ENCODE measurements at places on chromosomes 13 and 19.

- DNase-seq: no peak
Measured at GRCh38 chr19:5503598-5503997, 48.4 kb downstream of the ZNRF4 start.

GRCh38 chr19:2609389-2610116 lies 92.9 kb downstream of the GNG7 start:
- DNase-seq: no peak

- DNase-seq: peak; percentile 59
Measured at GRCh38 chr13:35471706-35472322, 4.7 kb downstream of the MAB21L1 start.

GRCh38 chr13:111954661-111955411 lies 112.1 kb upstream of the SOX1 start:
- DNase-seq: peak; percentile 32

DNA sequence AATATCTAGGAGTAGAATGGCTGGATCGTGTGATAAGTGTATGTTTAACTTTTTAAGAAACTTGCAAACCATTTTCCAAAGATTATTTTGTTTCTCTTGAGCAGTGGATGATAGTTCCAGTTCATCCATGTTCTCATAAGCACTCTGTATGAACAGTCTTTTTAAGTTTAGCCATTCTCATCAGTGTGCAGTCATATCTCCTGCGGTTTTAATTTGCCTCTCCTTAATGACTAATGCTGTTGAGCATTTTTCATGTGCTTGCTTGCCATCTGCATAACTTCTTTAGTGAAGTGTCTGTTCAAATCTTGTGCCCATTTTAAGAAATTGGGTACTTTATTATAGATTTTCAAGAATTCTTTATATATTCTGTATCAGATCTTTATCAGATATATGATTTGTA lies 58.6 kb downstream of the WASF3 start:
- no peak for DNase-seq

- DNase-seq: no peak
Measured at GRCh38 chr19:29606420-29606747, 301 bp downstream of the POP4 start.

DNA sequence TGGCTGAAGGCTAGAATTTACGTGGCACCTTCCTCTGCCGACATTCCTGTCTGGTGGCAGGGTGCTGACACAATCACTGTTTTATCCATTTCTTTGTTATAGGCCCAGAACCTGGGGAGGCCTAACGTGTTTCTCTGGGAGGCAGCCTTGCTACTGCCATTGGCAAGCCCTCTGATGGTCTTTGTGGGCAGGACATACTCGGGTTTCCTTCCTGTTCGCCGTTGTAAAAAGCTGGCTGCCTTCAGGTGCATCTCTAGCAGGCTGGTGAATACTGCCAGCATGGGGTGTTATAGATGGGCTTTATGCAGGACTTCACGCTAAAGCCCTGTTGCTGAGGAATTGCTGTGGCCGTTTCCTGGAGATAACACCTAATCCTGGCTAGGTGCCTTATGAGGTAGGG lies 28.1 kb downstream of the B3GLCT start:
- no peak for DNase-seq

GRCh38 chr13:30362869-30363268 lies 55.5 kb upstream of the KATNAL1 start:
- DNase-seq: no peak

DNA sequence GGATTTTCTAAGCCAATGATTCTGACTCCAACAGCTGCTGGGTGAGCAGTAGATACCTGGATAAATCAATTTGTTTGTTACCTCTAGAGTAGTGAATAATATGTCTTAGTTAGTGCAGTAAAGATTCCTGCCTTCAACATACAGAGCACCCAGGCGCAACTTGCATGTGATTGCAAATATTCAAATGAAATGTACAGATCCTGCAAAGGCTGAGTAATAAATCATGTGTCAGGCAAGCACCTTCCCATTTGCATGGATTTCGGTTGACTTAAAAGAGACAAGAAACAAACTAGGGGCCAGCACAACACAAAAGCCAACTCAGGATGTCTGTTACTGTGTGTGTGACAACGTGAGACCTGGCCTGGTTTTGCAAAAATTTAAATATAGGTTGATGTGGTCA lies 79.7 kb downstream of the TNFSF11 start:
- no peak for DNase-seq

GRCh38 chr13:93098972-93099371 lies 127.6 kb upstream of the GPC6 start:
- DNase-seq: no peak

- peak; percentile 72 for DNase-seq
Measured at GRCh38 chr13:20702915-20703779, at the start of gene IL17D. Gene IL17D (plus strand): TSS chr13:20703699. CDS start chr13:20704002, 303 bp downstream.

GRCh38 chr19:34596115-34596514 lies 80.8 kb downstream of the SCGB2B2 start:
- DNase-seq: no peak

DNA sequence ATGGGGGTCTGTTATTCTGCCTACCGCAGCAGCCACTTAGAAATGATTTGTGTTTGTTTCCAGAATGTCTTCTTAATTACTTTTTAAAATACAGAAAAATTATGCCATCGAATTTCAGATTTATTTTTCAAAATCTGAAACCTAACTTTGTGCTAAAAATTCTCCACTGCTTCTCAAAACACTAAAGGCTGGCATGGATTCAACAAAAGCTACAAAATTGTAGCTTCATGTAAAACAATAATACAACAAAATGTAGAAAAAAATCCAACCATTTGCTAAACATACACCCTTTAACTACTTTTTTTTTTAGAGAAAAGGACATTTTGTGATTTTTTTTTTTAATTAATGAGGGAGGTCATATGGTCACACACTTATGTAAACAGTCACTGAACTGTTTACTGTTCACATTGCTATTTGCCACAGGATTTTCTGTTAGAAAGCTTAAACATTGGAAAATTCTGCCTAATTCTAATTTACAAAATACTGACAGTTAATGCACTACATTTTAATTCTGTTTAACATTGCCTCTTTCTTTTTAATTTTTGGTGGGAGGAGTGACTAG lies 606.6 kb downstream of the DCT start:
- no peak for DNase-seq

DNA sequence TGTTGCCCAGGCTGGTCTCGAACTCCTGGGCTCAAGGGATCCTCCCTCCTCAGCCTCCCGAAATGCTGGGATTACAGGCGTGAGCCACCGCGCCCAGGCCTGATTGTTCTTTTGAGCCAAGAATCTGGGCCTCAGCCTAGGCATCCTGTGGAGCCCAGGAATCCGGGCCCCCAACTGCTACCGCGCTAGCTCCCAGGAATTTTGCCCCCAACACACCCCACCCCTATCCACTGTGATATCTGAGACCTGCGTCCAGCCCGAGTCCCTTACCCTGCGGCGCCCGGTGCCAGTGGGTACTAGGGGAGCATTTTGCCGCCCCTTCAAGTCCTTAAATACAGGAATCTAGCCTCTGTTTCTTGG lies 838 bp upstream of the MYADM start:
- DNase-seq: no peak

GRCh38 chr19:5880604-5881078 lies 10.3 kb upstream of the FUT5 start:
- peak; percentile 42 for DNase-seq

- no peak for DNase-seq
Measured at GRCh38 chr13:75442736-75443234, 39.2 kb downstream of the TBC1D4 start.

DNA sequence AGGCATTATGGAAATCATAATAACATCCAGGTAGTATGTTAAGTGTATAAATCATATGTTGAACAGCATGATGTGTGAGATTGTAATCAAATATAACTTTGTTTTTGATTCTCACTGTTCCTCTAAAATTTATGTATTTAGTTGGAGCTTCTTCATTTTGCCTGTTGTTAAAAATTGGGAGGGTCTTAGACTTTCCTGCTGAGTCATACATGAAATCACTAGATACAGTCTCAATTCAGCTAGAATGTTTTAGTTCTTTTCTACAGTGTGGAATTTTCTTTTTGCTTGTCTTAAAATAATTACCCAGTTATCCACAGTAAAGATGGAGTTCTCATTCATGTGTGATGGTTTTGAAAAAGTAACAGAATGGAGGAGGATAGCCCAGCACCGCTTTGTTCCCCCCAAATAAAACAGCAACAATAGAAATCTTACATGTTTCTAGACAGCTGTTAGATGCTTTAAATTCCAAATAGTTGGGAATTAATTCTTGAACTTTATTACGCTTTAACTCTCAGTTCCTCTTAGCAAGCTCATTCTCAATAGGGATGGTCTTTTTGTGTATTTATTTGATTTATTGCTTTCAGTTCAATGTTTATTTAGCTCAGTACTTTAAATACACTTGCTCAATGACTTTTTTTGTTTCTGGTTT lies 109.5 kb downstream of the PDS5B start:
- no peak for DNase-seq

DNA sequence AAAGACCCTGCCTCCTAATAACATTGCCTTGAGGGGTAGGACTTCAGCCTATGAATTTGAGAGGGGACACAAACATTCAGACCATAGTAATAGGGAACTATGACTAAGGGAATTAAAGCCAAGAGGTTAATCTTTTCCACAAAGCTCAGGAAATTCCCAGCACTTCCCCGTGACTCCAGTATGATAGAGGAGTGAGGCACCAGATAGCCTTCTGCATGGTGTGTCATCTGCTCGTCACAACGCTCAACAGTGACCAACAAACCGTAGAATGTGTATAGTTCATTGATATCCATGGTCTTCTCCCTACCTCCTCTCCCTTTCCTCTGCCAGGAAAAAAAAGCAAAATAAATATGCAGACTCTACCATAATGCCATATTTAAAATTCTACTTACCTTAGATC lies 64.4 kb downstream of the B3GLCT start:
- DNase-seq: no peak

DNA sequence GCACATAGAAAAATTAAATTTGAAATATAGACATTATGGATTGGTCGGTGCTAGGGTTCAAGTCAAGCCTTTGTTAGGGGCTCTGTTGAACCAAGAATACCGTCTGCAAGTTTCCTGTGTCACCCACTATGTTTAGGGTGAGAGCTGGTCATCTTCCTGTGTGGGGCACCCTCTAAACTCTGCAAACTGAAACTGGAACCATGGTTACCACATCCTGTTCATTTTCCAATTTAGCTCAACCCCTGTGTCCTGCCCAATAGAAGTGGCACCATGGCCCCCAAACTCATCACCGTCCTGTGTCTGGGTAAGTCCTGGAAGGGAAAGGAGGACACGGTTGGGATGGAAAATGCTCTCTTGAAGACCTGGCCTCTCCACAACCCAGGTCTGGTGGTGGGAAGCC lies 29.9 kb downstream of the LAIR2 start:
- no peak for DNase-seq

- no peak for DNase-seq
Measured at GRCh38 chr13:101382701-101383100, 33.6 kb downstream of the NALCN start.

- DNase-seq: no peak
Measured at GRCh38 chr19:11927227-11927626, 2.3 kb downstream of the ZNF700 start.

Data from ecto neural progenitor cell (in vitro differentiated cells).